ENCODE measurements at places on chromosomes 4 and X.

- DNase-seq: no peak
Measured at GRCh38 chr4:29560452-29560851, 1159.7 kb upstream of the PCDH7 start.

DNA sequence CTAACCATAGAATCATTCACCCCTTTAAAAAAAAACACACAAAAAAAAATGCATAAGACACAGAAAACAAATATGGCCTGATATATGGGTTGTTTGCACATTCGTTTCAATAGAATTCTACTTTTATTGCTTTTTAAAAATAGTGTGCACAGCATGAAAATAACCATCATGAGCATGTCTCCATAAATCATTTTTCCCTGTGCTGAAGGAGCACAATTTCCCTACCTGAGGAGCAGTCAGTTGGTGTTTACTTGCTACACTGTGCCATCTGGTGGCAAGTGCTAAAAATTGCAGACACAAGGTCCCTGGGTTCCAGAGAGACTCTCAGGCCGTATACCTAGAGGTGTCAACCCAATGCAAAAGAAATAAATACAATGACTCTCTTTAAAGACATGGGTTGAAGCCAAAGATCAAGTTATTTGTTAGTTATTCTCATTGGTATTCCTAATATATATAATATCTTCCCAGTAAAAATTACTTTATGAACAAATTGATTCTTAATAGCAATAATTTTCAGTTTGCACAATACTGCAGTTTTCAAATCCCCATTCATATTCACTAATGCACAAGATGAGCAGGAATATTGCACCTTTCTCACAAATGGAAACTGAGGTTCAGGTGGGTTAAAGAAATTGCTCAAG, 551.4 kb downstream of the IQCM start:
- DNase-seq: no peak

GRCh38 chr4:80362578-80363181, 27.1 kb downstream of the CFAP299 start:
- peak; percentile 47 for DNase-seq

- DNase-seq: no peak
Measured at GRCh38 chrX:77415882-77416281, 31.3 kb upstream of the FGF16 start.

- no peak for DNase-seq
Measured at GRCh38 chrX:154300816-154301215, 5.2 kb downstream of the TKTL1 start.

DNA sequence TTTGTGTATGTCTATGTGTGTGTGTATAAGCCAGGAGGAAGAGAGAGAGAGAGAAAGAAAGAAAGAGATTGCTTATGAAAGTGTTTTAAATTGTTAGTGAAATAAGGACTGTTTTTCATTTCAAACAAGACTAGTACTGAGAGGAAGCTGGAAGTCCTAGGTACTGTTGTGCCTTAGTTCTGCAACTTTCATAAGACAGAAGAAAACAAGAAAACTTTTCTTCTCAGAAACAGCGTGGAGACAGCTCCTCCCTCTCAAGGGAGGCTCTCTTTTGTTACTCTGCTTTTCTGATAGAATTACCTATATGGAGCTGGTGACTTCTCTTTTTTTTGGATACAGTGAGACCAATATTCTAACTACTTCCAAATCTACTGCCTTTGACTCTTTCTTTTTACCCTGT, 62.5 kb downstream of the BANK1 start:
- DNase-seq: no peak

GRCh38 chr4:115515772-115516171, 402.4 kb upstream of the NDST4 start:
- no peak for DNase-seq

Measured in activated T-cell treated with anti-CD3 and anti-CD28 coated beads, Interleukin-2, amount 50 U/mL, for 1 hour (primary cell).